ENCODE measurements at places on chromosomes 7 and 10. TPM values are rescaled to one million over a fixed set of nuclear protein-coding genes. Genes with fewer than 3 reads are reported as not detected.

Gene GFRA1
- polyA plus RNA-seq = 3.7 TPM

Gene MUC3A
- polyA plus RNA-seq = 0.70 TPM

DNA sequence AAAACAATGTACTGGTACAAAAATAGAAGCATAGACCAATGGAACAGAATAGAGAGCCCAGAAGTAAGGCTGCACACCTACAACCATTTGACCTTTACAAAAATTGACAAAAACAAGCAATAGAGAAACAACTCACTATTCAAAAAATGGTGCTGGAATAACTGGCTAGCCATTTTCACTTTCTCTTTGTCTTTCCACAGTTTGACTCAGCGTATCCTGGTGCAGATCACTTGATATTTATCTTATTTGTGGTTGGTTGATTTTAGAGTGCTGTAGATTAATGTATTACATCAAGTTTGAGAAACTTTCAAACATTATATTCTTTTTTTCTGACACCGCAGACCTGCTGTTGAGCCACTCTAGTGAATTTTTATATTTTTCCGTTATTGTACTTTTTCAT lies 381.4 kb downstream of the DGKB start:
- DNase-seq = no peak

GRCh38 chr10:77289027-77289501 lies 348.5 kb downstream of the KCNMA1 start:
- no peak for DNase-seq

DNA sequence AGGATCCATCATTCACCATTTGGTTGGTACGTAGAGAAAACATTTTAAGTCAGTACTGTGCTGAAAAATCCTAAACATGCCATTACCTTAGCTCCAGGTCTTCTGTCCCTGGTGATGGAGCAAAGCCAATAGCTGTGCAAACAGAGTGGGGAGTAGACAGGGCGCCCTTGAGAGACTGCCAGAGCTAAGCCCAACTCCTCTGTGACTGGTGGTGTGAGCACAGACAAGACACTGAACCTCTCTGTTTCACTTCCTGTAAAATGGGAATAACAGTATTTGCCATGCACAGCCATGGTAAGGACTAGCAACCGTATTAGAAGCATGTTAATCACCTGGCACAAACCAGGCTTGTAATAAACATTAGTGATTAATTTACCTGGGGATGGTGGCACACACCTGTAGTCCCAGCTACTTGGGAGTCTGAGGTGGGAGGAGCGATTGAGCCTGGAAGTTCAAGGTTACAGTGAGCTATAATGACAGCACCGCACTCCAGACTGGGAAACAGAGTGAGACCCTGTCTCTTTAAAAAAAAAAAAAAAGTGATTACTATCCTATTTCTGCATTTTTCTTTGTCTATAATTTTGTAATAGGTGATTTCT lies 28.7 kb downstream of the LYZL1 start:
- no peak for DNase-seq

All from right lung (tissue), 10 donors.